ENCODE measurements at places on chromosomes 5 and 9.

DNA sequence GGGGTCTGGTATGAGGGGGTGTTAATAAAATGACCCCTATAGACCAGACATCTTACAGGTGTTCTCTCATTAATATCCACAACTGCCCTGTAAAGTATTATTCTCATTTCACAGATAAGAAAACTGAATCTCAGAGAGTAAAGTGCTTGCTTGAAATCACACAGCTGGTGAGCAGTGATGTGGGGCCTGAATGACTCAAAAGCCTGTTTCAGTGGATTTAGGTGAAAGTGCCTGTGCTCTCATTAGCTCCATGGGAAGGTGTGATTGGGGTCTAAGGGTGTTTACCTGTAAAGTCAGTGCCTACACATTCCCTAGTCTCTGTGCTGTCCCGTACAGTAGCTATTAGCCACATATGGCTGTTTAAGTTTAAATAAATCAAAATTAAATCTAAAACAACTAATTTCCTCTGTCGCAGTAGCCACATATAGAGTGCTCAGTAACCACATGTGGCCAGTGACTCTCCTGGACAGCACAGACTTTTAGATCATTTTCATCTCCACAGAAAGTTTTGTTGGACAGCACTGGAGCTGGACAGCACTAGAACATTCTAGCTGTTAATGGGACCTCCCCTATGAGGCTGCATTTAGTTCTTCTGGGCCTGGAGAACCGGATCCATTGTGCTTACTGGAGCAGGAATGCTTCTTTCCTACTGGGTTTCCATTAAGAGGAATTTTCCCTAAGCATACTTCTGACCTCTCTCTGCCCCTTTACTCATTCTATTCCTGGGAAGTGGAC is 52.5 kb upstream of the SEMA6A start:
- DNase-seq = no peak

- no peak for DNase-seq
These were observed 165.0 kb upstream of the HMHB1 start for GRCh38 chr5:143646961-143647360.

GRCh38 chr9:132485393-132485792 is 75.4 kb downstream of the CFAP77 start:
- no peak for DNase-seq

DNA sequence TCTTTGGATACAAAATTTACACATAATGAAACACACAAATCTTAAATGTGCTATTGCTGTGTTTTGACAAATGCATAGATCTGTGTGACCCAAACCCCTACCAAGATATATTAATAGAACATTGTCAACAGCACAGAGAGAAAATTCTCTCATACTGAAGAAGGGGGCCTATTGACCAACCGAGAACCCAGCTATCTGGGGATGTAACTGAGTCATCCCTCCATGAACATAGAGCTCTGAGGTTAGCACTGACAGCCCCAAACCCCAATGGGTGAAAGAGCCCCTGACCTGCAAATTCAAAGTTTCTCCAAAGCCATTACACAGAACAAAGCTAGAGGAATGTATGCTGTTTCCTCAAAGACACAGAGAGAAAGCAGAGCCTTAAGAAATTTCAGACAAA is 180.8 kb downstream of the PAX5 start:
- no peak for DNase-seq

DNA sequence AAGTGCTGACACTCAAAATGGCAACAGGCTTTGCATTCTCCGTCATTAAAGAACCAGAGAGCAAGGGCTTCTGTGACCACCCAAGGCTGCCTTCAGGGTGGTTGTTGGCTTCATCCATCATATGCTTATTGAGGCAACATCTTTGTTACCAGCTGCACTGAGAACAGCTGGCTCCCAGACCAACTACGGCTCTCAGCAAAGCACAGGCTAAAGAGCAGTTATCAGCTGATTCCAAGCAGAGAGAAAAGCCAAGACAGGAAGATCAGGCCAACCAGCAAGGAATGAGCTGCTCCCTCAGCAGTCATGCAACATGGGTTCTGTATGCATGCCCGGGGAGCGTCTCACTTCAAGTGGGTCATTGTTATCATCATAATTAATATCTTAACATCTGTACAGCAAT is 358.9 kb downstream of the ACTL7B start:
- no peak for DNase-seq

DNA sequence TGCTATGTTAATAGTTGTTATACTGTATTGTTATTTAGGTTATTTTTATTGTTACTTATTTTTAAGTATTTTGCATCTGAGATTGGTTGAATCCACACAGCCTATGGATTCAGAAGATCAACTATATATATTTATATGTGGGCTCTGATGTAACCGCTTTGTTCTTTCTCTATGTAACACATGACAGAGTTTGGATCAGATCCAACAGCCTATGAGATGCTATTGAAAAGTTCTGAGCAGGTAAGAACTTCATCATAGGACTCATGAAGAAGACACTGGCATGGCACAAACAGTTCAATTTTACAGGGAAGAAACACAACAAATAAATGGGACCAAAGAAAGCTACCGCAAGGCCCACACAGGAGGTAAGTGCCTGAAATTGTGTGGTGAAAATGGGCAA is 93.4 kb downstream of the GNAQ start:
- DNase-seq = no peak

DNA sequence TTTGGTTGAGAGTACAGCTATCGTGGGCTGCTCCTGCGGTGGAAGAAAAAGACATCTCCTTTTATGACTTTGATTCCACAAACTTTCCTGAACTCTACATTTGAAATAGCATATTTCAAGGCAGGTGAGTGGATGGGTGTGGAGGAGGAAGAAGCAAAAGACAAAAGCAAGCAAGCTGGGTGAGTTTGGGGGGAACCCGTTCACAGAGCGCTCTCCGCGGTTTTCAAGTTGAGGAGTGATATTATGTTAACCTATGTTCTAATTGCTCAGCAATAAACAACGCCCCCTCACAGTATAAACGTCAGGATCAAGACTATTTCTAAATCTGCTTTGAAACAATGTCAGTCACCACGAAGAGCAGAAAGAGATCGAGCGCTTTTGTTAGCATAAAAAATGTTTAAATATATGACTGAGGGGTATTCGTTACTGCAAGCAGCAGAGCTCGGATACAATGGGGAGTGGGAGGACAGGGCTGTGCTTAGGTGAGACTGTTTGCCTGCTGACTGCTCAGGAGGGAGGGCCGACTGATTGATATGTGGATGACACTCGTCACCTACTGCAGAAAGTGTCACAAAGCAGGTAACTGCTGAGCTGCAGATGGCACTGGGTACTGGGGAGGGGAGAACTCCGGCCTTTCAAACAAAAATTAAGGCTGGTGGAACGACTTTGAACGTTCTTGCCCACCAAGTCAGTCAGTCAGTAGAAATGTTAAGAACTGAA is 236.5 kb downstream of the DRD1 start:
- DNase-seq = no peak

DNA sequence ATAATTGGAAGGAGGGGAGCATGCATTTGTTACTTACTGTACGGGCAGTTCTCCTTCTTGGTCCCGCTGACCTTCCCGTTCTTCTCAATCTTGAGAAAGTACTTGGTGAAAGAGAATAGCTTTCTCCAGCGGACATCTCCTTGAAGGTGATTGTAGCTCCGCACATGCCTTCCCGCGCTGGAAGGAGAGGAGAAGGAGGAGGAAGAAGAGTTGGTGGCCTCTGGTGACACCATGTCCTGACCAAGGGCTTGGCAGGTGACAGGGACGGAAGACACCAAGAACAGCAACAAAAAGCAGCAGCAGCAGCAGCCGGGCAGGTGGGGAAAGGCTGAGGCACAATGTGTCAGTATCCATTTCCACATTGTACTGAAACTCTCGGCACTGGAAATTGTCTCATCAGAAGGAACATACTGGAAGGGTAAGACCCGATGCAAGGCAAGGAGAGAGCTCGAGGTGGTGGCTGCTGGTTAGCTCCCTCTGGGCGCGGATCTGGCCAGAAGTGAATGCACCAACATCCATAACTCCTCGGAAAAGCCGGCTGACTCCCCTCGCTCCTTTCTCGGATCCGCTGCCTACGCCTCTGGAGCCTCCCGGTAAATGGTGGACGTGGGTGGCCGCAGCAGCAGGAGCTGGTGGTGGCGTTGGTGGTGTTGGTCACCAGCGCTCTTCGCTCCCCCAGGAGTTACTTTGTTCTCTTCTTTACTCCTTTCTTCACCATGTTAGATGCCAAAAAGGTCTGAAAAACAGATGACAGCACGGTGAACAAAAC is 715 bp downstream of the FGF10 start:
- no peak for DNase-seq

- DNase-seq = no peak
These were observed 527.5 kb upstream of the ST8SIA4 start for GRCh38 chr5:101430551-101430950.

- no peak for DNase-seq
These were observed 281.0 kb downstream of the EFNA5 start for GRCh38 chr5:107389775-107390148.

DNA sequence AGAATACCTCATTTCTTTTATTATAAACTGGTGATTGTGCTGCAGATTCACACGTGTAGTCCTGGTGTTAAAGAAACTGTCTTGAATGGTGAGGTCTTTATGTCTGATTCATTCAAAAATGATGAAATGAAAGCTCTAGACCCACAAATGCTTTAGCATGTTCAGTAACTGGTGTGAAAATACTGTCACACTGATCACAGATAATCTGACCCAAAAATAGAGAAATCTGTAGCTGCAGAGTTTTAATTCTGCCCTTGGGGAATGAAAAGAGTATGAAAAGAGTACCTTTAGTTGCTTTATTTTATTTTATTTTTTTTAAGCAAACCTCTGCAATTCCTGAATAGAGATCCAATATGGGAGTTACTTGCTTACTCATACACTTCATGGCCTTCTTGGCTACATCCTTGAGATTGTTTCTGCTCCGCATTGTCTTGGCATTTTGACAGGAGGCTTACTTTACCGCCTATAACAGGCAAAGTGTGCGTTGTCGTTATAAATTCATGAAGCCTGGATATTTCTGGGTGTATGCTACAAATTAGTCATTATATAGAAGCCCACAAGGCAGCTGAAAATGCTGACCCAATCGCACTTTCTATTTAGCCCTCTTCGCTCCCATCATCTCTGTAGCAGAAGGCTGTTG is 2.7 kb downstream of the RGMB start:
- DNase-seq = no peak

DNA sequence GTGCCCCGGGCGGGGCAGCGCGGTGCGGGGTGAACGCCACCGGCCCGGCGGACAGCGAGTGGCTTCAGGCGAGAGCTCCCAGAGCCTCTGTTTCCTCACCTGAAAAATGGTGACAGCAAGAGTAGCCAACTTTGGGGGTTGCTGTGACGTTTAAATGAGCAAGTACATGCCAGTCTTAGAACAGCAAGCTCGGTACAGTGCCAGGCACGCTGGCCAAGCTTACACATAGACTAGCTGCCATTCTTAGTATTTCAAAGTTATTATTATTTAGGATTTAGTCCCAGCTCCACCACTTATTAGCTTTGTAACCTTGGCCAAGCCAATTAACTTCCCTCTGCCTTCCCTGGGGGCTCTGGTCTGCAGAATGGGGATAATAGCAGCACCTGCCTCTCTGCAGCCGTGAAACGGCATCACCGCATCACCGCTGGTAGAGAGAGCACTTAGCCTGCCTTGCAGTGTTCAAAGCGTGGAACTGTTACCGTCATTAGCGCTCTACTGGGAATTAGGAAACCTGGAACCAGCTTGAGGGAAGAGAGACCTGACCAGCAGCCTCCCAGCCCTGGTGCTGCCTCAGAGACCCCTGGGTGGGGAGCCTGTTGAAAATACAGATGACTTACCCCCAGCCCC is at the start of gene C9orf50:
Gene C9orf50 (minus strand): TSS at position 433 of the 627 bp plus-strand sequence. CDS start 527 bp downstream, outside the sequence.
- DNase-seq = no peak

- no peak for DNase-seq
These were observed 82.2 kb upstream of the GABRP start for GRCh38 chr5:170701334-170701733.

DNA sequence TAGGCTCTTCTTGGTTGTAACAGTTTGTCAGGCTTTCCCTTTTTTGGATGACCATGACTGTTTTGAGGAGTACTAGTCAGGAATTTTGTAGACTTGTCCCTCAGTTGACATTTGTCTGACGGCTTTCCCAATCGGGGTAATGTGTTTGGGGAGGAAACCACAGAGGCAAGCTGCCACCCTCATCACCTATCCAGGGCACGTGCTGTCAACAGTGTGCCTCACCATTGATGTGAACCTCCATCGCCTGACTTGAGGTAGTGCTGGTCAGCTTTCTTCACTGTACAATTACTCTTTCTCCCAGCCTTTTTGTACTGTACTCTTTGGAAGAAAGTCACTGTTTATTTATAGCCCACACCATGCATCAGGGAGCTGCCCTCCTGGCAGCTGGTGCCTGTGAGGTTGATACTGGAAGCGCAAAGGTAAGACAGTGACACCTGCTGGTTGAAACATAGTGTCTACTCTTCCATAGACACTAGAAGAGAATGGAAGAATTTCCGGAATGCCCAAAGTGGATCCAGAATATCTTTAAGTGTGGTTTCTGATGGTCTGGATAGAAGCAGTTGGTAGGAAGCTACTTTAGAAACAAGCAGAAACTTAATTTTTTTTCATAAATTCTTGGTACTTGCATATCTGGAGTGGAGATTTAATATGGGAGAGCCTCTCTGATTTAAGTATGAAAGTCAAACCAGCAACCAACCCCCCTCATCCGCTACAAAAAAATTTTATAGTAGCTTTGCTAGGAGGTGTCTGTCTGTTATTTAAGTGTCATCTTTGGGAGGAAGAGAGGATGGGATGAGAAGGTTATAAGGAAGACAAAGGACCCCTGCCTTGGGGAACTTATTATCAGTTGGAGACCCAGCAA is 69.3 kb downstream of the SNX30 start:
- no peak for DNase-seq

GRCh38 chr5:138467711-138468132 is 2.4 kb downstream of the EGR1 start:
- no peak for DNase-seq

GRCh38 chr9:116596646-116597045 is 90.5 kb upstream of the TRIM32 start:
- DNase-seq = no peak

- no peak for DNase-seq
These were observed 115.0 kb upstream of the SLIT3 start for GRCh38 chr5:169415948-169416347.

- DNase-seq = no peak
These were observed 261.6 kb downstream of the GLIS3 start for GRCh38 chr9:4038182-4038723.

GRCh38 chr5:57243286-57244137 is 69.7 kb downstream of the GPBP1 start:
- no peak for DNase-seq

- DNase-seq = no peak
These were observed 309.9 kb downstream of the NR3C1 start for GRCh38 chr5:143093452-143094086.

DNA sequence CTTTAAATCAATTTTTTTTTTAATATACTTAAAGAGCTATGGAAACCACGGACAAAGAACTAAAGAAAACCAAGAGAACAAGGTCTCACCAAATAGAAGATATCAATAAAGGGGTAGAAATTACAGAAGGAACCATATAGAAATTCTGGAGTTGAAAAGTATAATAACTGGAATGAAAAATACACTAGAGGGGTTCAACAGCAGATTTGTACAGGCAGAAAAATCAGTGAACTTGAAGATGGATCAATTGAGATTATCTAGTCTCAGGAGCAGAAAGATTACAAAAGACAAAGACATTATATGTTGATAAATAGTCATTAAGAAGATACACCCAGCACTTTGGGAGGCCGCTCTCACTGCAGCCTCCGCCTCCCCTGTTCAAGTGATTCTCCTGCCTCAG is 56.1 kb downstream of the GAPVD1 start:
- DNase-seq = no peak
